ENCODE measurements at places on chromosomes 6 and 20. TPM values are rescaled to one million over a fixed set of nuclear protein-coding genes. Genes with fewer than 3 reads are reported as not detected.

DNA sequence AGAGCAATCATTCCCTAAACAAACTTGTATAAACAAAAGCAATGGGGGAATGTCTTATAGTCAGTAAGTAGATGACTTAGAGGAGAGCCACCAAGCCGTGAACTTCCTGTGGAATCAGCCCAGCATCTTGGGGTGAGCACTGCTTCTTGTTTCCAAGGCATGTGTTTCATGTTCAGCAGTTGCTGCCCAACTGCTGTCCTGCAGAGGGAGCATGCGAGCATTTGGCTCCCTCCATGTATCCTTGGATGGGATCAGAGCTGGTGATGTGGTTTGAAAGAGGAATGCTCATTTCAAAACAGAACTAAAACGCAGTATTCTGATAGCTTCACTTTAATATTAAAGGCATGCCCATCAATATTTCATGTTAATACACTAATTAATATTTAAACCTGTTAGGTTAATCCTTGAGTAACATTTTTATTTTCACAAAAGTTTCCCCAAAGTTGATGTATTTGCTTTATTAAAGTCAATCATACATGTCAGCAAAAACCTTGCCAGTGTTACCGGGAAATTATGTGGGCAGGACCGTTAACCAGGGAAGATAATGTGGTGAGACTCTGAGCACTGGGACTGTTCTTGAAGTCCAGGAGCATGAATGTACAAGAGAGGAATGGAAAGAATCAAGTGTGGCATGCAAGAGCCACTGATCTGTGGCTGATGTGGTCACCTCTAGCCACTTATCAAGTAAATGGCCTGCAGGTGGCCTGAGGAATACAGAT lies 172.1 kb upstream of the GGTLC1 start:
- peak; percentile 57 for DNase-seq

DNA sequence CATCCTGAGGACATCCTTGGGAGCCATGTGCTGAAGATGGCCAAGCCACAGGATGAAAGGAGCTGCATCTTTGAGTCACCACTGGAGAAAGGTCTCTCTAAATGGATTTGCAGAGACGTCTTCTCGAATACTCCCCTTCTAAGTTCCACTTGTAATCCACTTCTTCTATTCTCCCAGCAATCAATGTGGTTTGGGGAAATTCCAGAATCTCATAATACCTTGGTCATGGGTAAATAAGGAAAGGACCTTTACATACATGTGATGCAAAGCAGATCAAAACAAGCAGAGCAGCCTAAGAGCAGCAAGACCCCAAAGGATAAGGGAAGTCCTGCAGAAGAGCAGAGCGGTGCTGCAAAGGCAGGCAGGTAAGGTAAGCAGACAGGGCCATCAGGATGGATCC lies 35.3 kb downstream of the TRIM38 start:
- no peak for DNase-seq

GRCh38 chr6:137258170-137258569 lies 39.0 kb upstream of the IFNGR1 start:
- DNase-seq: no peak

- DNase-seq: no peak
Measured at GRCh38 chr6:102127253-102127652, 733.7 kb downstream of the GRIK2 start.

- no peak for DNase-seq
Measured at GRCh38 chr6:139010674-139011073, 17.9 kb upstream of the ABRACL start.

DNA sequence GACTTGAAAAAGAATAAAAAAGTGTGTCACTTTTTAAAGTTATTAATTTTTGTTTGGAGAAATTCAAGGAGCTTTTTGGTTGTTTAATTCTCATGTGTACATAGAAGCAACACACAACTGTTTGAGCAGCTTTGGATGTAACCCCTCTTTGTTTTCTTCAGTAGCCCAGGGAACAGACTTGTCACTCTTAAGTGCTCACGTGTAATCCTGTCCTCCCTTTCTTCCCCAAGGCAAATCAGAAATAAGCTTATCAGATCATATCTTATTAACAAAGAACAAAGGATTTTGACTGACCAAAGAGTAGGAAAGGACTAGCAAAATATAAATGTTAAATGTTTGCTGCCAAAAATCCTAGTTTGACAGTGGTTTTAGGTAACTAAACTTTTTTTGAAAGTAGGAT lies 7.3 kb upstream of the FLRT3 start:
- no peak for DNase-seq

DNA sequence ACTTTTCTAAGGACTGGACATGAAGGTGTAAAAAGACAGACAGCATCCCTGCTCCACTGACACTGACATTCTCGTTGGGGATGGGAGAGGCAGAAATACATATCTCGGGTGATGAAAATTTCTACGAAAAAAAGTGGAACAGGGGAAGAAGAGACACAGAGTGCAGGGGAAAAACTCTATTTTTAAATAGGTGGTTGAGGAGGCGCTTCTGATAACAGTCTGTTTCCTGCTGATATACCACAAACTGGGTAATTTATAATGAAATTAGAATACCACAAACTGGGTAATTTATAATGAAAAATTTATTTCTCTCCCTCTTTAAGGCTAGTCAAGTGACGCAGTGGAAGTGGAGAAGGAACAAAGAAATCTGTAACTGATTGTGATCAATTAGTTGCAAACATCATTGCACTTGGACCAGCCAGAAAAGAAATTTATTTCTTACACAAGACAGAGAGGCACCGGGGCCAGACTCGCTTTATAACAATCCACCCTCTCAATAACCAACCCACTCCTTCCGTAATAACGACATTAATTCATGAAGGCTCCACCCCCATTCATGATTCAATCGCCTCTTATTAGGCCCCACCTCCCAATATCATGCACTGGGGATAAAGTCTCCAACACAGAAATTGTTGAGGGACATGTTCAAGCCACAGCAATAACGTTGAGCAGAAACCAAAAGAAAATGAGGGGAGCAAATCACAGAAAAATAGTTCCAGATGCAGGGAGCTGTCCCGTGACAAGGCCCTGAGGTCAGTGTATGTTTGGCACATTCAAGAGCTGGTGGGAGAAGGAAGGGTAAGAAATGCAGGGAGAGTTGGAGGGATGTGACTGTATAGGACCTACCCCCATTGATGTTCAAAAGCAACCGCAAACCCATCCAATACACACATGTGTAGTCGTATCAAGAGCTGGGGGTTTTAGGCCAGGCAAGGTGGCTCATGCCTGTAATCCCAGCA lies 6.6 kb upstream of the SRSF6 start:
- DNase-seq: no peak

- DNase-seq: no peak
Measured at GRCh38 chr6:139757784-139758183, 383.3 kb upstream of the CITED2 start.

GRCh38 chr6:138856654-138857053 lies 60.8 kb downstream of the ECT2L start:
- DNase-seq: no peak

GRCh38 chr6:373031-373430 lies 18.5 kb upstream of the IRF4 start:
- DNase-seq: peak; percentile 49

DNA sequence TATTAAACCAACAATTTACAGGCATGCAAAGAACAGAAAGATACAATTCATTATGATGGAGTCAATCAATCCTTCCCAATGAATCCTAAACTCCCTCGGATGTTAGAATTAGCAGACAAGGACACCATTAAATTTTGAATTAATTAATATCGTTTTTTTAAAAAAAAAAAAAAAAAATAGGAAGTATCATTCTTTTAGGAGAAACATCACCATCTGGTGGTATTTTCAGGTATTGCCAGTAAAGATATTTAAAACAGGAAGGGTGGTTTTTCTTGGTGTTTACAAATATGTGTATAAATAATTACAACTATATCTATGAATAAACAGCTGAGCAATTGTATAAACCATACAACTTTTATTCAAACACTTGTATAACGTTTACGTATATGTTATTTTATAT lies 564.4 kb downstream of the HAO1 start:
- no peak for DNase-seq

- DNase-seq: no peak
Measured at GRCh38 chr6:52143551-52143950, 42.6 kb upstream of the IL17A start.

DNA sequence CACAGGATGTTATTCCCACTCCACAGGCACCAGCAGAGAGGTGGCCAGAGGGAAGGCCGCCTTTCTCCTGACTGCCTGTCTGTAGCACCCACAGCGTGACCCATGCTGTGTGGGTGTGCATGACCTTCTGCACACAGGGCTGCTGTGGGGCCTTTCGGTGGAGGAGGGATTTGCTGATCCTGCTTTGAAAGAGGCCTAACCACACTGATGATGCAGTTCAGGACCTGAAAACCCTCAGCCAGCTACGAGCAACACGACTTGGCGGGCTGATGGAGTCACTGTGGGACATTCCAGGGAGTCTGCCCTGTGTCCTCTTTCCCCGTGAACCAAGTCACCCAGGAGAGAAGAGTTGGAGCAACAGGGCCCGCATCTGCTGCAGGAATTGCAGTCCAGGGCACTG lies 49.1 kb downstream of the SYTL3 start:
- no peak for DNase-seq

- DNase-seq: no peak
Measured at GRCh38 chr6:16676978-16677377, 84.3 kb downstream of the ATXN1 start.

GRCh38 chr6:62150048-62150663 lies 135.9 kb downstream of the KHDRBS2 start:
- DNase-seq: no peak

GRCh38 chr6:33895296-33895695 lies 91.5 kb upstream of the MLN start:
- DNase-seq: no peak

- no peak for DNase-seq
Measured at GRCh38 chr20:50372770-50373088, 137.5 kb upstream of the PTPN1 start.

DNA sequence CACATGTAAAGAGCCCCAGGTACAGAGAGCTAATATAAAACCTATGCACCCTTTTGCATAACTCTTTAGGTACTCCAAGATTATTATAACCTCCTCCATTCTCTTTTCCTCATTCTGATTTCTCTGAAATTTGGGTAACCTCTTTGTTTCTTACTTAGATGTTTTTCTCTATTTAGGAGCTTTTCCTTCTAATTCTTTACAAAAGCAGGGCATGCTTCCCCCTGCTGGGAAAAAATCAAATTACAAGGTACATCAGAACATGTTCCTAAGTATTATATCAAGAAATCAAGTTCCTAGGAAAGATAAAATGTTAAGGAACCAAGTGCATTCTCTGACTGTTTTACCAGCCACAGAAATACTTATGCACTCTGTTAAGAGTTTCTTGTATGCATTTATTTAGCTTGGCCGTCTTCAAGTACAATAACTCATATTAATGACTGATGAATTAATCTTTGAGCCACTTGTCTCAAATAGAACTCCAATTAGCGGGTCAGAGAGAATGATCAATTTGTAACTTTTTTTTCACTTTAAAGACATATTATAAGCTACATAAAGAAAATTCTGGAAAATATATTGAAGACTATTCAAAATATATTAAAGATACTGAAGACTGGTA lies 2.1 kb downstream of the KHDRBS2 start:
- DNase-seq: no peak

DNA sequence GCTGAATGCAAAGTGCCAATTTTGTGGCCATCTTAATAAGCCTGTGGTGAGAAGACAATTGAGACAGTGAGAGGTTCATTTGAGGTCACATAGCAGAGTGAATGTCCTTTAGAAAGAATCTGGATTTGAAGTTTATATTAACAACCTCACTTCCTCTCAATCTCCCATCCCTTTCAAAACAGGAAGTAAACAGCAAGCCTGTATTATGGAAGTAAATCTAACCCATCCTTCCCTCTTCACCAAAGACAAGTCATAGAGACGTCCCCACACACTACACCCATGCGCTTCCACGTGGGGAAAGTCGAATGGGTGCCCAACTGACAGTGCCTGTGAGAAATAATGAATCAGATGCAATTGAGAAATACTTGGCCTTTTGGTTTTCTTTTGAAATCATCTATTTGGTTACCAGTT lies 28.8 kb upstream of the CCND3 start:
- DNase-seq: no peak

DNA sequence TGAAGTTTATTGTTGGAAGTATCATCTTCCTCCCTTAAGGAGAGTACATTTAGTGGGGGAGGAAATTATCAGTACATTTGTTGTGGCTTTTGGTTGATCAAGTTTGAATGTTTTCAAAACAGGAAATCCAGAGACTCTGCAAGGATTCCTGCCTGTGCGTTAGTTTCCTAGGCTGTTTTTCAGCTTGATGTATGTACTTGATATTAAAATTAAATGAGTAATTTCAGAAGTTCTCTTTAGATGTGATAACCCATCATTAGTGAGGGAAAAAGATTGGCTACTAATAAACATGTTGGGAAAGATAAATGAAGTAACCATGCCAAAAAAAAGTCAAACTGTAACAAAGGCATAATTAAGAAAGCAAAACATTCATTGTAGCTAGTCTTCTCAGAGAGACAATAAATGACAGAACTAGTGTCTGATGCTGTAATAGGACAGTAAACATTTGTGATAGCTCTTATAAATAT lies 88.0 kb upstream of the TULP1 start:
- DNase-seq: no peak

DNA sequence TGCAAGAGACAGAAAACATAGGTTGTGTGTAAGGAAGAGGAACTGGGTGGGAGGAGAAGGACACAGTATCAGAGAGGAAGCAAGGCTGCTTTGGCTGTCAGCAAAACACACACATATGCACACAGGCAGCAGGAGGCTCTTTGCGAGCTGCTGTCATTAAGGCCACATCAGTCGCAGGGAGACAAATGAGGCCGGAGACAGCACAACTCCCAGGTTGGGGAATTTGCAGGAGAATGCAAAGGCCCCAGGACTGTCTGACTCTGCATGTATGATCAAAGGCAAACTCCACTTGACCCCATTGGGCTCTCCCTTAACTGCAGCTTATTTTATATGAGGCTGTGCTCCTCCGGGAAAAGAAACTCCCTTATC lies 35.3 kb downstream of the METTL24 start:
- no peak for DNase-seq

- DNase-seq: no peak
Measured at GRCh38 chr20:20368418-20369249, 730 bp downstream of the INSM1 start.

- no peak for DNase-seq
Measured at GRCh38 chr6:95408111-95408510, 169.2 kb upstream of the MANEA start.

DNA sequence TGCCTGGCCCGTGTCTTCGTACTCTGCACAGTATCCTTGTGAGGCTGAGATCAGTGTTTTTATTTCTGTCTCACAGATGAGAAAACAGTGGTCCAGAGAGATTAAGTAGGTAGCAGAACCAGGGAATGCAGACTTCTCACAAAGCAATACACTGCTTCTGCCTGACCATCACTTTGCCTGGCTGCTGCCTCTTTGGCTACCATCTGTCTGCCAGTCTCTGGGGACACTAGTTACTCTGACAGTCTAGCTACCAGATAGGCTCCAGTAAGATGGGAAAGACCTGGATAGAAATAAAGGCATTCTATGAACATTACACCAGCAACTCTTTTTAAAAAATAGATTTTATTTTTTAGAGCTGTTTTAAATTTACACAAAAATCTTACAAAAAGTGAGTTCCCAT lies 96.9 kb downstream of the PHACTR3 start:
- no peak for DNase-seq

- no peak for DNase-seq
Measured at GRCh38 chr6:3615391-3616380, 135.8 kb downstream of the PXDC1 start.

GRCh38 chr6:61809004-61809595 lies 476.9 kb downstream of the KHDRBS2 start:
- DNase-seq: no peak

TRIM31 gene
- total RNA-seq: not detected

BMP2 gene
- total RNA-seq: 2.5 TPM

GNAS-AS1 gene
- 0.13 TPM for total RNA-seq

TFAP2B gene
- not detected for total RNA-seq

CABLES2 gene
- total RNA-seq: 15.0 TPM

NRN1 gene
- 12.6 TPM for total RNA-seq

PRPH2 gene
- 0.30 TPM for total RNA-seq

NRSN1 gene
- total RNA-seq: not detected

LKAAEAR1 gene
- total RNA-seq: not detected

Measured in Right ventricle myocardium superior (tissue), 1 donor.